WERI-Rb-1 (cell line): ENCODE measurements at places on chromosomes 5 and 9.
A peak's percentile ranks its signal among the peaks of the same experiment; 100 is the strongest.

- DNase-seq, result no peak
Measured at GRCh38 chr5:33102551-33102950, 338.2 kb upstream of the TARS1 start.

DNA sequence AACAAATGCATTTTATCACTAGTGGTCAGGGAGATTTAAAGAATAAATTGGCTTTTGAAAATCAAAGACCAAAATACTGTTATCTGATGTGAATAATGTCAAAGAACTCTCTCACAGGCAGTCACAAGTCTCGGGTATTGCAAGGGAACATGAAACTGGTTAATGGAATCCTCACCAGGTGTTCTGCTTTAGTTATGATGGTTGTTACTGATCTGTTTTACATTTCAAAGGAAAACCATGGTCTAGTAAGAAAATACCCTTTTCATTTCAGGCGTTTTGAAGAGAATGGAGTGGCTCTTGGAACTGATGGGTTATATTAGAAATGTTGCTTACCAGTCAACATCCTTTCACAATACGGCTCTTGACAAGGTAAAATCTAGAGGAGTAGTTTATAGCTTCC is 43.4 kb downstream of the HACD4 start:
- DNase-seq, result no peak

GRCh38 chr5:144202072-144202471 is 31.4 kb downstream of the KCTD16 start:
- no peak for DNase-seq

- DNase-seq, result peak; percentile 73
Measured at GRCh38 chr9:123997665-123998277, 13.8 kb upstream of the LHX2 start.

GRCh38 chr5:1320436-1321344 is 24.2 kb downstream of the CLPTM1L start:
- peak; percentile 7 for DNase-seq

- no peak for DNase-seq
Measured at GRCh38 chr5:143870871-143871632, 59.1 kb downstream of the HMHB1 start.

DNA sequence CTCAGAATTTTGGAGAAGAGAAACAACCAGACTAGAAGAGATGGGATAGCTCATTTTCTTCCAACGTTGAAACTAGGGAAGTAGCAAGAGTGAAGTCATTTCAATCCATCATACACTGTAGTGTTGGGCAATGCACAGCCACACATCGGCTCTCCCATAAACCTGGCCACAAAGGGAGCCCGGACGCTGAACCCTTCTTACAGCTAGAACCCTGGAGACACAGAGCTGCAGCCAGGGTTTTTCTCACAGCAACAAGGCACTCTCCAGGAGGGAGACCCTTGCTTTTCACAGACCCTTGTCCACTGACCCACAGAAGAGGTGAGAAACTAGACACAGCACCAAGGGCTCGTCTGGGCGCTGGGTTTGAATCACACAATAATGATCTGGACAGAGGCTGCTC is 101.4 kb upstream of the FSTL4 start:
- no peak for DNase-seq

- DNase-seq, result peak; percentile 62
Measured at GRCh38 chr9:92501671-92502393, 19.5 kb upstream of the ASPN start.

DNA sequence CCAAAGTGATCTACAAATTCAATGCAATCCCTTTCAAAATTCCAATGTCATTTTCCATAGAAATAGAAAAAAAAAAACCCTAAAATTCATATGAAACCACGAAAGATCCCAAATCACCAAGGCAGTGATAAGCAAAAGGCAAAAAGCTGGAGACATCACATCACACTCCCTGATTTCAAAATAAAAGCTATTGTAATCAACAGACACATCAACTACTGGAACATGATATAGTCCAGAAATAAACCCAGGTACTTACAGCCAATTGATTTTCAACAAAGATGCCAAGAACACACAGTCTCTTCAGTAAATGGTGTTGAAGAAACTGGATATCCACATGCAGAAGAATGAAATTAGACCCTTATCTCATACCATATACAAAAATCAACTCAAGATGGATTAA is 224.0 kb downstream of the WDR70 start:
- DNase-seq, result no peak

DNA sequence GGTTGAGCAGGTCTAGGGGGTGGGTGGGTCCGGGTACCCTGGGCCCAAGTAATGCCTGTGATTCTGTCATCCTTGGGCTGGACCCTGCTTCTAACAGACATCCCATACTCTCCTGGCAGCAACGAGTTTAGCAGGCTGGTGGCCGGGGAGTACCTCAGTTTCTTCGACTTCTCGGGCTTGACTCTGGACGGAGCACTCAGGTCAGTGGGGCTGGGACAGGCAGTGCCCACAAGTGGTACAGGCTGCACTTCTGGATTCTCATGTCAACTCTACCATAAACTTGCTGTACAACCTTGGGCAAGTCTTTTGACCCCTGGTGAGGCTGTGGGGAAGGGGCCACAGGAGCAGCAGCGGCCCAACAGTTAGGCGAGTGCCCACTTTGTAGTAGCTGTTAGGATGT is 21.8 kb downstream of the PSD2 start:
- no peak for DNase-seq

DNA sequence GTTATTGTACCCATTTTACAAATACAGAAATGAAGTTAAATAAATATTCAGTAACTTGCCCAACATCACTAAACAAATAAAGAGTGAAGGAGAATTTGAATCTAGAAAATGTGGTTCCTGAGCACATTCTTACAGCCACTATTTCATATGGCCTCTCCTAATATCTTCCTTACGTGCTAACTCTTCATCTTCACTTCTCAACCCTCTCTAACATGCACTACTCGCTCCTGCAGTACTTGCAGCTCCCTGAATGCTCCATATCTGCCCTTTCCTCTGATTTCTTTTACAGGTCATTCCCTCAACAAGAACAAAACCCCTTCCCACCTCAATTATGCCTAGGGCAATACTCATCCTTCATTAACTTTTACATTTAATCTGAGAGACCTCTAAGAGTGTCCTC is 711.5 kb downstream of the CETN3 start:
- no peak for DNase-seq

GRCh38 chr9:131060900-131061630 is 35.3 kb upstream of the AIF1L start:
- no peak for DNase-seq

DNA sequence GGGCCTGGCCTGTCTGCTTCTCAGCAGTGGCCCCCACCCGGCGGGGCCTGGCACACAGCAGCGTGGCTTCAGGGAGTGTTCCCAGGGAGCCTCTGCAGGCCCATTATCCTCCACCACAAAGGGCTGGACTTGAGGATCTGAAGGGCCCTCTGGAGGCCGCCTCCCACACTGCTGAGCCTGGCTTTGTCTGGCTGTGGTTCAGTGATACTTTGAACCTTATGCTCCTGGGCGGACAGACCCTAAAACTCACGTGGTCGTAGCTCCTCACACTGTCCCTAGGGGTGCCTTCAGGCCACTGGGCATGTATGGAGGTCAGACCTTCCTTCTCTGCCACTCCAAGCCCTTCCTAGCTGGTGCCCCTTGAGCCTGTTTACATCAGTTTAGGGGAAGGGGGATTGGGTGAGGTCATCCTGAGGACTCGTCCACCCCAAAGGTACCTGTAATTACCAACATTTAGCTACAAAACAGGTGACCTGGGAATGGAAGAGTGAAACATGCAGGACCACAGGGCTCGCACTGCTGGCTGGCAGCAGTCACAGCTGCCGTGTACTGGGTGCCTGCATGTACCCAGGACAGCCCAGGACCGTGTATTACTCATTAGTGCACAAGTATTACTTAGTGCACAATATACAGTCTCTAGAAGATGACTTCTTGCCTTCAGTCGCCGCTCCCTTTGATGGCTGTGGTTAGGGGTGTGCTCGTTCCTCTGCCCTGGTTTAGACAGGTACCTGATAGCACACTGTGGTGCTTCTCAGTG is 8.5 kb downstream of the GRHPR start:
- DNase-seq, result peak; percentile 59

GRCh38 chr9:96553070-96553469 is 66.6 kb downstream of the CDC14B start:
- no peak for DNase-seq

GRCh38 chr5:132253008-132253441 is 4.5 kb upstream of the PDLIM4 start:
- peak; percentile 6 for DNase-seq

GRCh38 chr5:55823151-55823796 is 27.9 kb upstream of the IL31RA start:
- DNase-seq, result no peak

DNA sequence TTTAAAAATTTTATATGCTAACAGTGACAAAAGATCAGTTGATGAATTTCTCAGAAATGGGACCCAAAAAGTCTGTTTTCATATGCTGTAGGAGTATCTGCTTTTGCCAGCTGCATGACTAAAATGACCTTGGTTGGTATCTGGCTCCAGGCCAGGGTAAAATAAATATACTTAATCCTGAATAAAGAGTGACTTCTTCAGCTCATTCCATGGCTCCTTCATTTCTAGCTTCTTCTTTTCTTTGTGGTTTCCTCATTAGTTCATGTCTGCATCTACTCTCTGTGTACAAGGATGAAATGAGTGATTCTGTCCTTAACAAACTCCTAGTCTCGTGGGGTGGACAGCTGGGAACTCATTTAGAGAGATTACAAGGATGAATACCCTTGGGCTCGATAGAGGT is 36.0 kb downstream of the RCL1 start:
- peak; percentile 21 for DNase-seq

- no peak for DNase-seq
Measured at GRCh38 chr5:99076723-99077640, 148.2 kb upstream of the CHD1 start.

DNA sequence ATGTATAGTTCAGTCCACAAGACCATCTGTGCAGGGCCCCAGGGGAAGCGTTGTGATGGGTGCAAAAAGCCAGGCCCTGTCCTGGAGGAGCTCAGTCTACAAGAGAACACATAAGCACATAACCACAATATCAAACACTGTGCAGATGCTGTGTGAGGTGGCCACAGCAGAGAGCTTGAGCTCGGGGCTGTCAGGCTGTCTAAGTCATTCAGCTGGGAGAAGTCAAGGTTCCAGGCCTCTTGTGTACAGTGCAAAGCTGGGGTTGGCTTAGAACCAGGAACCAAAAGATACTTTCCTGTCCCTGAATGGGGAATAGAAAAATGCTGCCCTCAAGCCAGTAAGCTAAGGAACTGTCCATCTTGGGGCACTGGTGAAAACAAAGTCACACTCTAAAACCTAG is 75.0 kb downstream of the PRDM6 start:
- DNase-seq, result no peak

DNA sequence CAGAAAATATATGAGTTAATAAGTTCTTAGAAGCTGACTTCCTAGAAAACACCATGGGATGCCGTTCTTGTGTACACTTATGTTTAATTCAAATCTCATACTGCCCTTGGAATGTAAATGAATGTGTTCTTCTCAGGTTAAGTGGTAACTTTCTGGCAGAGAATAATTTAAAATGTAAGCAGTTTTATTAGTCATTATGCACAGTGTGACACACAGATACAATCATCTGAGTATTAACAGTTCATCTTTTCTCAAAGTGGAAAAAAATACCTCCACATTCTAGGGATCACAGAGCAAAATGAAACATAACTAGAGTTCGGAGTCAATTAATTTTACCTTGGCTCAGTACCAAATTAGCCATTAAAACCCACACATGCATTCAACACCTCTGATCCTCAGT is 508.1 kb downstream of the CDH9 start:
- DNase-seq, result no peak

GRCh38 chr5:149638136-149638535 is 56.8 kb downstream of the ARHGEF37 start:
- no peak for DNase-seq

- no peak for DNase-seq
Measured at GRCh38 chr5:100448111-100448528, 87.1 kb upstream of the FAM174A start.

GRCh38 chr9:16312116-16312515 is 558.4 kb downstream of the BNC2 start:
- DNase-seq, result no peak

DNA sequence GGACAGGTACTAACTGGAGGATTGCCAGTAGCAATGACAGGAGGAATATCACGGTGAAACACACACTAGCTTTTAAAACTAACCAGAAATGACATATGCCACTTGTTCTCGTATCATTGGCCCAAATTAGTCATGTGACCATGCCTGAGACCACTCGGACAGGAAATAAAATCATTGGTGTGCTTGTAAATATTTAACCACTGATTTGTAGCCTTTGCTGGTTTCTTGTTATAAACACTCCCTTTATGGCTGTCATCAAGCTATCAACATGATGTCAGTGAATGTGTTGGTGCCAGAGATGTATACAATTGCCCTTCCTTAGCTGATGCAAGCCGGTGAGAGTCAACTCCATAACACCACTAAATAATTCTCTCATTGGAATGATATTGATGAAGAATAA is 123.7 kb upstream of the ANKH start:
- DNase-seq, result no peak

DNA sequence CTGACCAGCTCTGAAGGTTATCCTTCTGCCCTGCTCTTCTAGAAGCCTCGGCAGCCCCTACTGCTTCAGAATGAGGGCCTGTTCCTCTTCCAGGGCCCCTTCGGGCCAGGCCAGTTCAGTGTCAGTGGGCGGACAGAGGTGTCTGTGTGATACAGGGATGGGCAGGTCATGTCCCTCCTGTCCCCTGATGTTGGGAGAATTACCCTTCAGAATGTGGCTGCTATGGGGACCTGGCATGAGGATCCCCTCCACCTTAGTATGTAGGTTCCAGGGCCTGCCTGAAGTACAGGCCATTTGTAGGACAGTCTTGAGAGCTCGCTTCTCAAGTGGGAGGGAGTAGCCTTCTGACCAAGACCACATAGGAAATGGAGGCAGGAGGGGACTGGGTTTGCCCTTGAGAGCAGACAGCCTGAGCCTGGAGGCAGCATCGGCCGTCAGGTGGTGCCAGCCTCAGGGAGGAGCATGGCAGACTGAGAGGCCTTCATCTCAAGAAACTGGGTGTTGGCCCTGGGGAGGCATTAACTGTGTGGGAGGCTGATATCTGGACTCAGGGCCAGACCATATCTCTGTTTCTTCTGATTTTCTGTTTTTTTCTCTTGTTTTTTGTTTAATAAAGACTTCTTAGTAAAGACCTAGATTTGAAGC is 32.0 kb downstream of the ANGPTL2 start:
- DNase-seq, result no peak

DNA sequence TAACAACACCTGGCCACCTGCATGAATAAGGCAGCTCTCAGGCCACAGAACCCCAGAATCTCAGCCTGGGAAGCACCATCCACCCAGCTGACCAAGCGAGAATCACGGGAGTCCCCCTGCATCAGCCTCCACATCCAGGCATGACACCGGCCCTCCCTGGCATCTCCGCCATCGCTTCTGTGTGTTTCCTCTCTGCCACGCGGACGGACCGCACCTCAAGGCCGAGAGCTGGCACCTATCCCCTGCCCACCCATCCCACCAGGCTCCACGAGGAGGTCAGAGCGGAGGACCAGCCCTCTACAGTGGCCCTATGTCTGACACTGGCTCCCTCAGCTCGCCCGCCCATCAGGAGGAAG is 134.7 kb downstream of the COL23A1 start:
- DNase-seq, result no peak

- no peak for DNase-seq
Measured at GRCh38 chr5:126693806-126694205, 83.1 kb upstream of the LMNB1 start.

- no peak for DNase-seq
Measured at GRCh38 chr9:111056538-111056937, 18.3 kb upstream of the LPAR1 start.
